Activated naive CD8-positive, alpha-beta T cell treated with anti-CD3 and anti-CD28 coated beads, Interleukin-2, amount 50 U/mL, for 16 hours (primary cell): ENCODE measurements at places on chromosomes 3 and 15.

- DNase-seq, result no peak
Observed at GRCh38 chr3:50278123-50278879, 586 bp upstream of the LSMEM2 start.

GRCh38 chr3:33746416-33747116 is 28.5 kb upstream of the CLASP2 start:
- DNase-seq, result no peak

- no peak for DNase-seq
Observed at GRCh38 chr3:127781411-127782001, 40.8 kb downstream of the MGLL start.

DNA sequence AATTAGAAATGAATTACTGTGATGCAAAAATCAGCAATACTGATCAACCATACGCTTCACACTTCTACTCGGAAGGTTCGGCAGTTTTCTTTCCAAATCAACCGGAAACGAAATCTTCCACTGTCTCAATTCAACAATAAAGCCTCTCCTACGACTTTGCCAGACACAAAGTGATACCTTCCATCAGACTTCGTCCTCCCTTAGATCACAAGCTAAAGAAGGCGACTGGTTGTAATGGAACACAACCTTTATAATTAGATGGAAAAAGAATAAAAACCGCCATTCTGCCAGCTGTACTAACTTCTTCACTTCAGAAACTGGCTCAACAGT is 618 bp downstream of the PARL start:
- DNase-seq, result no peak

GRCh38 chr15:57138349-57138788 is 219.9 kb downstream of the TCF12 start:
- DNase-seq, result no peak

- DNase-seq, result no peak
Observed at GRCh38 chr3:132034097-132034485, 723 bp downstream of the CPNE4 start.

DNA sequence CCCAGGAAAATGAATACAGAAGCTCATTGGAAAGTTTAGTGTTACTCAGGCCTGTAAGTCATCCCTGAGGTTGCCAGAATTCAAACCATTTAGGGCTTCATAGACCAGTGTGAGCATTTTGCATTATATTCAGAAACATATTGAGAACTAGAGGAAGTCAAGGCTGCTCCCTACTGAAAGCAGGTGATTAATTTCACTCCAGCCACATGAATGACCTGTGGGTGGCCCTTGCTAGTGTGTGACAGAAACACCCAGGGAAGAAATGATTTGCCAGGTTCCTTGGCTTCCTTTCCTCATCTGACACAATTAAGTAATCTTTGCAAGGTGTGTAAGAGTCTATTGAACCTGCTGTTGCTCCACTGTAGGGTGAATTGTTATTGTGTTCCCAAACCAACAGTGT is 61.8 kb downstream of the GAP43 start:
- DNase-seq, result no peak

DNA sequence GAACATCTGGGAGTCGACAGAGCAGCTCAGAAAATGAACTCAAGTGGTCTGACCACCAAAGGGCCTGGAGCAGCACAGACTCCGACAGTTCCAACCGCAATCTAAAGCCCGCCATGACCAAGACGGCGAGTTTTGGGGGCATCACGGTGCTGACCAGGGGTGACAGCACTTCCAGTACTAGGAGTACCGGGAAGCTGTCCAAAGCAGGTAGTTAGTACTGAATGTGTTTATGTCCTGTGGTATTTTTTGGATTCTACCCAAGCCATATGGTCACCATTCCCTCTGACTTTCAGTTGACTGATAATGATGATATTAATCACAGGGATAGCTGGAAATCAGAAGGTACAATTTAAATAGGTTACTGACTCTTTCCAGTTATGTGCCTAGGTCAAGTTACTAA is 82.3 kb downstream of the ARPP21 start:
- no peak for DNase-seq

DNA sequence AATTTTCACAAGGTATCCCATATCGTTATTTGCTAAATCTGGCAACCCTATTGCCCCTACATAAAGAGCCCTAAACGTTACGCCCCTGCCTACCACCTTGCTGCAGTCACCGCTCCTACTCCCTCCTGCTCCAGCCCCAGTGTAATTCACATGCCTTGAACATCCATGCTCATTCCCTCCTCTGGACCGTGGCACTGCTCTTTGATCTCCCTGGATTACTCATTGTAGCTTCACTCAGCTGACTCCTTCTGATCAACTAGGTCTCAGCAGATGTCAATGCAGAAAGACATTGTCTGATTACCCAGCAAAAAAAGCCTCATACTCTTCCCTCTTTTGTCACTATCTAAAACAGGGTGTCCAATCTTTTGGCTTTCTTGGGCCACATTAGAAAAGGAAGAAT is 40.7 kb upstream of the KBTBD8 start:
- no peak for DNase-seq
